ENCODE measurements at places on chromosomes 11 and 22.

- no peak for DNase-seq
These were observed 7.0 kb downstream of the HPS5 start for GRCh38 chr11:18314784-18315523.

GRCh38 chr11:75429902-75430713, 2.9 kb downstream of the KLHL35 start:
- DNase-seq: peak; percentile 44

DNA sequence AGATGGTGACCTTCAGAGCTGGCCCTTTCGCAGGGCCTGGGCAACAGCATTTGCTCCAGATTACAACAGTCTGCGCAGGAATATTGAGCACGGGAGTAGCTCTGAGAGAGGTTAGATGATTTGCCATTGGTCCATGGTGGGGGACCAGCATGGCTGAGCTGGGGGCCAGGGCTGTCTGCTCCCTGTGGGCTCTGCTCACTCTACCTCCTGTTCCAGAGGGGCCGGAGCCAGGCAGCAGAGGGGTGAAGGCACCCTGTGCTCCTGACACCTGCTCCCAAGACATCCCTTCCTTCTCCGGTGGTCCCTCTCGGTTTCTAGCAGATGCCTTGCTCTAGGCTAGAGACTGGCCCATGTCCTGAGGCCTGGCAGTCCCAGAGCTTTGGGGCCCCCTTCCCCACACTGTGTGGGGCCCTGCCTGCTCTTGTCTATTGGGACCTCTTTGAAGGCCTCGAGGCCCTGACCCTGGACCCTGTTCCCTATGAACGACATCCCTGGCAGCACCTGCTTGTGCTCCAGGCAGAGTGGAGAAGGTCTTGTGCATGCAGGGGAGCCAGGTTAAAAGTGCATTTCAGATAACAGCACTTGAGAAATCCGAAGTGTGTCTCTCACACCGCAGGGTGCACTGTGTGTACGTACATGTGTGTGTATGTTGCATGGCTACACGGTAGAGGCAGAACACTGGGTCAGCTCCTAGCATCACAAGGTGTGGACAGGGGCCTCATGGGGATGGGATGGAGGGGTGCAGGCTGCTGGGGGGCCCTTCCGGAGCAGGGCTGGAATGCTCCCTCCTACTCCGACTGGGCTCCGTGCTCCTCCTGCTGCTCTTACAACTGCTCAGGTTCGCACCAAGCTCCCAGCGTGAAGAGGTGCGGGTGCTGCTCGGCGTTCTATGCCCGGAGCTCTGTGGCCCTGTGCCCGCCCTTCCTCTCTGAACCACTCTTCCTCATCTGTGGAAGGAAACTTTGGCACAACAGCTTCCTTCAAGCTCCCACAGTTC, 123.3 kb upstream of the B3GAT1 start:
- no peak for DNase-seq

DNA sequence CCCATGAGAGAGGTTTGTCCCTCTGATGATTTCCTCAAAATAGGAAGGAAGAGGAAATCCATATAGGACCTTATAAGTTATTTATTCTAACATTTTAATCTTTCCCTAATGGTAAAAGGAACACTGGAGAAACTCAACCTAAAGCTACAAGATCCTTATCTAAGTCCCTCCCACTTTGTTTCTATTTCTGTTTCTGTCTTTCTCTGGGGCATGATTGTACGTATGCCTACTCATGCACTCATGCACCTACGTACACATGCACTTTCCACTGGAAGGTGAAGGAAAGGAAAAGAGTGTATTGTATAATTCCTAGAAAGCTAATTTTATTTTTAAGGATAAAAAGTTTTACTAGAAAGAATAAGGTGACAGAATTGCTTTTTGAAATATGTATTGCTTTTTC, 125.0 kb downstream of the RAB38 start:
- DNase-seq: no peak

DNA sequence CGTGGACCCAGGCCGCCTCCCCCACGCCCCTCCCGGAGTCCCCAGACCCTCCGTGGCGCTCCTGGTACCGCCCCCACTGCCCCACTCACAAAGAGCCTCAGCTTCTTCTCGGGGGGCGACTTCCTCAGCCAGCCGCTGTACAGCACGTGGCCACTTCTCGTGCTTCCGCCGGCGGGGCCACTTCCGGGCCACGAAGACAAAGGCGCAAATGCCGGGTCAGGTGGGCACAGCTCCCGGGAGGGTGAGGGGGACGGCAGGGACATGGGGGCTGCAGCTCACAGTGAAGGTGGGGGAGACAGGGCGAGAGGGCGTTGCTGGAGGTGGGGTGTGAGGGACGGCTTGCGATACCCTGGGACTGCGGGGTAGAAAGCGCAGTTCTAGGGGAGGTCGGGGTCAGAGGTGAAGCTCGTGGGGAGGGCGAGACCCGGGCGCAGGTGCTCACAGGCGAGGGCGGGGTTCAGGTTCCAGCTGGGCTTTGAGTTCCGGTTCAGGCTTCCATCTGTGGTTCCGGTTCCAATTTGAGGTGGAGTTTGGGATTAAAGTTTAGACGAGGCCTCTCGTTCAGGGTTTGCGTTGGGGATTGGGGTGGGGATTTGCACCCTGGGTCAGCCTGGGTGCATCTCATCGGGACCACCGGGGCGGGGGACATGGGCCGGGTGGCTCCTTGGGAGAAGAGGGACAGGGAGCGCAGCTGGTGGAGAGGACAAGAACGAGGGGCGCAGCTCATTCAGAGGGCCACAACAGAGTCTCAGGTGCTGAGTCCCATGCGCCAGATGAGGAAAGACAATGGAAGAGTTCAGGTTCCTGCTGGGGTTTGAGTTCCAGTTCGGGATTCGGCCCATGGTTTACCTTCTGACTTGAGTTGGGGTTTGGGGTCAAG, at the start of gene GAB4:
Gene GAB4 (minus strand): TSS at position 371 of the 880 bp plus-strand sequence. CDS start 108 bp downstream, at position 263.
- no peak for DNase-seq

- DNase-seq: no peak
These were observed at the start of gene TSPAN18 for GRCh38 chr11:44726283-44727113. TSPAN18 (plus strand) TSS chr11:44726962; CDS start chr11:44906417, 179,455 bp downstream.

- DNase-seq: no peak
These were observed 1.1 kb downstream of the JHY start for GRCh38 chr11:122883646-122883979.

DNA sequence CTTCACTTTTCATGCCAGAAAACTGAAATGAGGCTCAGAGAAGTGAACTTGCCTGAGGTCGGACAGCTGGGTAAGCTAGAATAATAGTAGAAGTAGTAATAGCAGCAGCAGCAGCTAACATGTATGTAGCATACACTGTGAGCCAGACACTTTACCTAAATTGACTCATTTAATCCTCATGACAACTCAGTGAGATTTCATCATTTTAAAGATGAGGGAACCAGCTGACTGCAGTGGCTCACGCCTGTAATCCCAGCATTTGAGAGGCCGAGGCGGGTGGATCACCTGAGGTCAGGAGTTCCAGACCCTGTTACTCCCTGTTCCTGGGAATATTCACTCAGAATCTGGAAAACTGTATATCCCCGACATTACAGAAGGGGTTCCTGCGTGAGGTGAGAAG, 154.5 kb downstream of the DBX1 start:
- no peak for DNase-seq

GRCh38 chr11:3971756-3972404, 116.4 kb downstream of the STIM1 start:
- DNase-seq: no peak

- DNase-seq: no peak
These were observed 86.5 kb upstream of the SLC25A18 start for GRCh38 chr22:17476838-17477237.

GRCh38 chr11:86636275-86636674, 36.1 kb downstream of the ME3 start:
- DNase-seq: no peak

GRCh38 chr11:96012086-96012824, 88.3 kb upstream of the MTMR2 start:
- peak; percentile 86 for DNase-seq

DNA sequence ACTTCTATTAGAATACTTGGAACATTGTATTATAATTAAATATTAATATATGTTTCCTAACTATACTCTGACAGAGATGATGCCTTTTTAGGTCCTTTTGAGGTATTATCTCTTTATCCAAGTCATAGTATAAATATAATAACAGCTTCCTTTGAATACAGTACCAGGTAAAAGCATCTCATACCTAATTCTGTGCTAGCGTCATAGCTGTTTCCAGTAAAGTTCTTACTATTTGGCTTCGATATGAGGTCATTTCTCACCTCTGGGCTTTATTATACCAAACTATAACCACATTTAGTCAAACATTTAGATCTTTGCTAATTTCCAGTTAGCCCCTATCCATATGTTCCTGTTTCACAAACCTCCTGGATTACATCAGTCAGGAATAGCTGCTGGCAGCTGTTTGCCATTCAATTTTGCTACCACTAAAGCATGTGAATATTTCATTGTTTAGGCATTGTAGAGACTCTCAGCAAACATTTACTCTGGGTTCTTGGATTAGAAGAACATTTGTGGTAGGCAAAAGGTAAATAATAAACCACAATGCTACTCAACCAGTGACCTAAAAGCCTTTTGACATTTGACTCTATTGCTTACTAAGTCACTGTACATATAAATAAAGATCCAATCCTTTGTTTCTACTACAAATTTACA, 255.1 kb downstream of the TTC28 start:
- no peak for DNase-seq

- no peak for DNase-seq
These were observed 30.0 kb downstream of the PPP2R1B start for GRCh38 chr11:111736181-111736590.

DNA sequence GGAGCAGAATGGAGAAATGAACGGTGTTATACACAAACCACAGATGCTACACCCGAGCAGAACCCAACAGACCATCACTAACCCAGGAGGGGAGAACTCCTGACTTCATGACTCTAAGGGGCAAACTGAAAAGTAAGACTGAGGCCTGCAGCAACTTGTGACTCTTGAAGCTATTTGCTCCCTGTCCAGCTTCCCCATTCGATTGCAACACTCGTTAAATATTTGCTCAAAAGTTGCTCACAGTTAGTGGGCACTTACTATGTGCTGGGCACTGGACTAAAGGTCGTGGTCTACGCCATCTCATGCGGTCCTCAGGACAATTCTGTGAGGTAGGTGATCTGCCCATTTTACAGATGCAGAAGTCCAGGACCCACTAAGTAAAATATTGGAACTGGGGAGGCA, 9.5 kb upstream of the ADA2 start:
- no peak for DNase-seq

DNA sequence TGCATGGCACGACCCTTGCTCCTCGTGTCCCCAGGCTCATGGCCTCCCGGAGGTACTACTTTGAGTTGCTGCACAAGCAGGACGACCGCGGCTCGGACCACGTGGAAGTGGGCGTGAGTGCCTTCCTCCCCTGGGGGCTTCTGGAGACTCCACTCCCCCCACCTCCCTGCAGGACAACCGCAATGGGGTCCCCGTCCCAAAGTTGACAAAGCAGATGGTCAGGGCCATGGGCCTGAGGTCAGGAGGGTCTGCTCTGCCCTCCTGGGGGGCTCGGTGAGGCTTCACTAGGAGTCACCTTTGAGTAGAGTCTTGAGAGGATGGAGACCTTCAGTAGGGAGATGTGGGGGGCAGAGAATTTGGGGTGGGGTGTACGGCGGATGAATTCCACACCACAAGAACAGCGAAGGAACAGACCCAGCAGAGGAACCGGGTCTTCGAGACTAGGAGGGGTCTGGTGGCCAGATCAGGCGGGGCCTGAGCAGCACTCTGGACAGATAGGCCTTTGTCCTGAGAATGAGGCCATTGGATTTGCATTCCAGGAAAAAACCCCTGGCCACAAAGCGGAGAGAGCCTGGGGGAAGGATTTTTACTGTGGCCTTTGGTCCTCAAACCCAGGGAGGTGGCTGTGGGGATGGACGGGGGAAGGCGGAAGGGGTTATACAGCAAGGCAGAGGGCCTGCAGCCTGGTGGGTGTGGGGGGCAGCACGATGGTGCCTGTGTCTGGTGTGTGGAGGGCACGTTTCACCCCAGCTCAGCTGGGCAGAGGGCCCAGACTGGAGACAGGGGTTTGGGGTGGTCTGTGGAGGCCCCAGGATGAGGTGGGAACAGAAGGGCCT, 4.6 kb downstream of the B4GALNT4 start:
- DNase-seq: peak; percentile 47

GRCh38 chr11:103222806-103223205, 113.6 kb downstream of the DYNC2H1 start:
- peak; percentile 0 for DNase-seq

GRCh38 chr11:5703741-5704536, 14.3 kb downstream of the TRIM22 start:
- DNase-seq: no peak

- DNase-seq: no peak
These were observed 80.1 kb downstream of the SVIP start for GRCh38 chr11:22749536-22749935.

DNA sequence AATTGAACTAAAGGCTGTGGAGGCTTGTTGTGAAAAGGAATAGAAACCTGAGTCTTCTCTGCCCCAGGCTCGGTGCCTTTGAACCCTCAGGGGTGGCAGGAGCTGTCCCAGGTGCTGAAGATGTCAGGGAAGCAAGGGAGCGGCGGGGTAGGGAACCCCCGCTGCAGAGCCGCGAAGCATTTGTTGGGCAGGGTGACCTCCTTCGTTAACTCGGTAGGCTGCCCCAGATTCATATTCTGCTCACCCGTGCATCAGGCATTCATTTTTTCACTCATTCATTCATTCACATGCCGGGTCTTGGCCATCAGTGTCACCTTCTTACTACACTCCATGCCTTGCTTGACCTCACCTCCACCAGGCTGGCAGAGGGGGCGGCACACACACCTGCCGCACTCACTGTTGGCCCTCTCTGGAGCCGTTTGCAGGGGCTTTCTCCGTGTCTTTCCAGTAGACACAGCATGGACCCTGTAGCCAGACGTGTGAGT, 618.9 kb downstream of the BRD1 start:
- DNase-seq: no peak

Data from midbrain (tissue), 1 donor.